ENCODE measurements at places on chromosomes 1 and 21.

DNA sequence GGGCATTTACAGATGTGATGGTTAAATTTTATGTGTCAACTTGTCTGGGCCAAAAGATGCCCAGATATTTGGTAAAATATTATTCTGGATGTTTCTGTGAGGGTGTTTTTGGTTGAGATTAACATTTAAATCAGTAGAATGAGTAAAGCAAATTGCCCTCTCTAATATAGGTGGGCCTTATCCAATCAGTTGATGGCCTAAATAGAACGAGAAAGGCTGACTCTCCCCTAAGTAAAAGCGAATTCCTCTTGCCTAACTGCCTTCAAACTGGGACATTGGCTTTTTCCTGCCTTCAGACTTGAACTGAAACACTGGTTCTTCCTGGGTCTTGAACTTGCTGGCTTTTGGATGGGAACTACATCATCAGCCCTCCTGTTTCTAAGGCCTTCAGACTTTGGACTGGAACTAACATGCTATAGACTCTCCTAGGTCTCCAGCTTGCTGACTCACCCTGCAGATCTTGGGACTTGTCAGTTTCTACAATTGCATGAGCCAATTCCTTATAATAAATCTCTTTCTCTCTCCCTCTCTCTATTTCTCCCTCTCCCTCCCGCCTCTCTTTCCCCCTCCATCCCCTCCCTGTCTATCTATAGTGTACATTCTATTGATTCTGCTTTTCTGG is 10.2 kb upstream of the NAV1 start:
- DNase-seq, result no peak

DNA sequence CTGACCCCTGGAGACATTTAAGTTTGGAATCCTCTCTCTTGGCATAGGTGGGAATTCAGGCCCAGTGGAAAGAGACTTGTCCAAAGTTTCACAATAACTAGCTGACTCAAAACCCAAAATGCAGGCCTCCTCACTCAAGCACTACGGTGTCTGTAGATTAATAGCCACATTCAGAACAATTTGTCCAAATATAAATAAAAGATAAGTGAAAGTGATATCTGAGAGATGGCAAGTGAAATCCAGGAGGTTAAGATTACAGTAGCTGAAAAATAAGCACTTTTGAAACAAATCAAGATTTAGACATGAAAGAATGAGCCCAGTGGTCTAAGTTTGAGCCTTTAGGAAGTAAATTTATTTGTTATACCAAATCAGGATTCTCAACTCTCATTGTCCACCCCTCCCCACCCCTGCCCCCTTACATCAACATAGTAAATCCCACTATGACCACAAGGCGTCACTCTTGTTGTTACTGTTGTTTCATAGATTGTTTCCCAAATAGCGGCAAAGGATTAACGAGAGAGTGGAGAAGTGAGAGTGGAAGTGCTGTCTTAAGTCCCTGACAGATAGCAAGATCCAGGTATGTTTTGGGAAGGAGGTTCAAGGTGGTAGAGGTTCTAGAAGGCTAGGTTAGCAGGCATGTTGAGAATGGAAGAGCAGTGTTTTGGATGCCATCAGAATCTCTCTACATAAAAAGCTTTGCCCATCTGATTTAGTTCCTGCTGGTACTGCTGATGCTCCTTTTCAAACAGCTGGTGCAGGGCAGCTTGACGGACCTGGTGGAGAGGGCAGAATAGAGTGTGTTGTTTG is 7.1 kb upstream of the TPM3 start:
- DNase-seq, result no peak

DNA sequence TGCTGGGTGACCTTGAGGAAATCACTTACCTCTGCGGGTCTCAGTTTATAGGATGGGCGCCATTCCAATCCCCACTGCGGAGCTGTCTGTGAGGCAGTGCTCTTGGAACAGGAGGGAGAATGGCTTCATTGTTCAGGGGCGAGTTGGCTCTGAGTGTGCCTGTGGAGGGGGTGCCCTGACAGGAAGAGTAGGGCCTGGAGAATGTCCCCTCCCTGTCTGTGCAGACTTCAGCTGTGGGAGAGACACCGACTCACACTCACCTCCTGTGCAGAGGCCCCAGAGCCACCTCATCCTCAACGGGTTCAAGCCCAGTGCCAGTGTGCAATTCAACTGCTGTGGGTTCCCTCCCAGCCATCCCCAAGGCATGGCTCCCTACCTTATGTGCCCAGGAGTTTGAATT is 17.1 kb downstream of the ADORA1 start:
- no peak for DNase-seq

DNA sequence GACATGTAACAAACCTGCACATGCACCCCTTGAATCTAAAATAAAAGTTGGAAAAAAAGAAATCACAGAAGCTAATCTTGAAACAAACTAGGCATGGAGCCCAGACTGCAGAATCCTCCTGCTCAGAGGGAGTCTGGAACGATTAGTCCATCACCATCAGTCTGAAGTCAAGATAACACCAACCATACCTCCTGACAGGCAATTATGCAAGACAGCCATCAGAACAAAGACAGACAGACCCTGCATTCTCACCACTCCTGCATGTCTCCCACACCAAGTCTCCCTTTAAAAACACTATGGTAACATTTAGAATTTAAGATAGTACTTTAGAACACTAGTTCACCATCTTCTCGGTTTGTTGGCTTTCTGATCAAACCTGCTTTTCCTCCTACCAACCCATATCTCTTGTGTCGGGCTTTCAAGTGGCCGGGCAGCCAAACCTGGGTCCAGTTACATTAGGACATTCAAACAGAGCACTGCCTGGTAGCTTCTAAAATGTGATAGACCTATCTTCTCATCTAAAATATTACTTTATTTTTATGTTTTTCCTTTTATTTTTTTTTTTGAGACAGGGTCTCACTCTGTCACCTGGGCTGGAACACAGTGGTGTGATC is 10.1 kb downstream of the YARS1 start:
- no peak for DNase-seq

GRCh38 chr1:200354243-200354642 is 55.6 kb downstream of the ZNF281 start:
- no peak for DNase-seq

DNA sequence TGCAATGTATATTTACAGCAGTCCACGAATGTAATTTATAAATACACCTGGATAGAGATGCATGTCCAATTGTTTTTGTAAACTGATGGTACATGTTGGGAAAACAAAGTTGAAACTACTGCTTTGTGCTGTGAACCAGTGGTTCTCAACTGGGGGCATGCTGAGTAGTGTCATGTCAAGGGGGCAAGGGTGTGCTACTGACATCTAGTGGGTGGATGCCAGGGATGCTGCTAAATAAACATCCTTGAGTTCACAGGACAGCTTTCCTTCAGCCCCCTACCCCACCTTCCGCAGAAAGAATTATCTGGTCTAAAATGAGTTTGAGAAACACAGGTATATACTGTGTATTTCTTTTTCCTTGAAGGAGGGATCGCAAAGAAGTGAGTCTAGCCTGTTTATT is 95.9 kb downstream of the RASAL2 start:
- DNase-seq, result no peak

GRCh38 chr1:200281201-200281835 is 128.5 kb downstream of the ZNF281 start:
- DNase-seq, result no peak

DNA sequence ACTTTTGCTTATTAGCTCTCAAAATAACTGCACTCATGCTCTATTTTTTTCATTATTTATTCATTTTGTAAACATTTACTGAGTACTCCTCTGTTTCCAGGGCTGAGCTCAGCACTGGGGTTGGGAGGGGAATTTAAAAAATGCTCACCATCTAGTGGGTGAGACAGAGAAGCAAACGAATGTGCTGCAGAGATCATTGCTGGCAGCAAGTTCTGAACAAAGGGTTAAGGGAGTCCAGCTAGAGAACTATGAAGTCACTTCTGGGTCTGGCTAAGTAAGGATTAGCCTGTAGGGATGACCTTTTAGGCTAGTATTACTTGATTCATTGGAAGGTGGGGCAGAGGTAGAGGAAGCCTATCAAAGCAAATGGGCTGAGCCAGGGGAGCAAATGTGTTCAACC is 99.1 kb upstream of the ZNF644 start:
- no peak for DNase-seq

GRCh38 chr21:35578347-35578782 is 482.0 kb downstream of the SETD4 start:
- DNase-seq, result no peak

DNA sequence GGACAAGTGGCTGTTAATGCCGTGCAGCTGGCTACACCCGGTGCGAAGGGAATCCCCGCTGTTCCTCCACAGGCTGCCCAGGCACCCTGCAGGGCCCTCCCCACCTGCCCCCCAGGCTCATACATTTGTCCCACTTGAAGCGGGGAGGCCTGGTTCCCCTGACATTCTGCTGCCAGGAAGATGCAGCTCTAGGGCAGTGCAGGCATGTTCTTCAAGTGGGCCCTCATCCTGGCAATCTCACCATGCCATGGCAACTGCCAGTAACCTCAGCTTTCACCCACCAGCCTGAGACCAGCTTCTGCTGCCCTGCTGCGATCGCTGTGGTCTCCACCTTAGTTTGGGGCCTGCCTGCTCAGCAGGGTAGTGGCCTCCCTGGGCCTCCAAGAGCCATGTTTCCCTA is 151.9 kb upstream of the COL6A1 start:
- no peak for DNase-seq

- no peak for DNase-seq
These were observed 14.7 kb upstream of the CFAP126 start for GRCh38 chr1:161382214-161383019.

GRCh38 chr1:25725482-25725881 is 74.5 kb upstream of the SELENON start:
- no peak for DNase-seq

GRCh38 chr1:229107304-229107815 is 163.6 kb upstream of the RAB4A start:
- no peak for DNase-seq

GRCh38 chr21:36479415-36480402 is at the start of gene CLDN14:
Gene CLDN14, minus strand, starts transcription at chr21:36480122. Its CDS starts 18,427 bp downstream, at chr21:36461695.
- no peak for DNase-seq

DNA sequence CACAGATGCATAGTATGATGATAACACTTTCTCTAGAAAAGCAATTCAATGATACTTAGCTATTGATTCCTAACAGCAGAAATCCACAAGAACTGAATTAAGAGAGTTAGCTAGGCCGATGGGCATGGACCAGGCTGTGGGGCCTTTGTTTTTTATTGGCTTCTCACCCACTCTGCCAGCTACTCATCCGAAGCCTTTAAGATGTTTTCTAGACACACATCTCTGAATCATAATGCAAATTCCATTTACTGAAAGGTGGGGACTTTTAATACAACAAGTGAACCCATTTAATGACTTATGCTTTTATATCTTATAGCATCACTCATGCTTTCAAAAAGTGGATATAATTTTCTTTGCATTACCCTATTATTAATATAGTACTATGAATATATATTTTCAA is 170.2 kb downstream of the RUNX1 start:
- DNase-seq, result no peak

Measured in stimulated activated CD4-positive, alpha-beta T cell treated with anti-CD3 and anti-CD28 coated beads, Interleukin-1b, Interleukin-23, amount 100 ng/mL, for 48 hours (primary cell).